ENCODE measurements at places on chromosomes 5 and 9.

- DNase-seq = no peak
Measured at GRCh38 chr5:109655841-109656240, 33.9 kb upstream of the MAN2A1 start.

GRCh38 chr5:178227138-178227659 lies 5.4 kb downstream of the PHYKPL start:
- no peak for DNase-seq

DNA sequence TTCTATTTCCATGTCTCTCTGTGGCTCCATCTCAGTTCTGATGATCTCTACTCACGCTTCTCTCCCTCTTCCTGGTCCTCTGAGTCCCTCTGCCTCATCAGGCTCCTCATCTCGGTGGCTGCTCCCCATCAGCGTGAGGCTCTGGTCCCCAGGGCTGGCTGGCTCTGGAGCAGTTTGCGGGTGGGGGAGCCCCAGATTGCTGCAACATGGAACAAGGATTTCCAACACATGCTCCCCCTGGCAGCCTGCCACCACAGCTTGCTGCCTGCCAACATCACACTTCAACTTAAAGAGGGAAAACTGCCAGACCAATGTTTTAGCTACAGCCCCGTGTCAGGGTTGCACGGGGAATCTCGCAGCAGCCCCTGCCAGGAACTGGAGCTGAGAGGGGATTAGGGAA lies 77.2 kb upstream of the NEK6 start:
- DNase-seq = peak; percentile 90

DNA sequence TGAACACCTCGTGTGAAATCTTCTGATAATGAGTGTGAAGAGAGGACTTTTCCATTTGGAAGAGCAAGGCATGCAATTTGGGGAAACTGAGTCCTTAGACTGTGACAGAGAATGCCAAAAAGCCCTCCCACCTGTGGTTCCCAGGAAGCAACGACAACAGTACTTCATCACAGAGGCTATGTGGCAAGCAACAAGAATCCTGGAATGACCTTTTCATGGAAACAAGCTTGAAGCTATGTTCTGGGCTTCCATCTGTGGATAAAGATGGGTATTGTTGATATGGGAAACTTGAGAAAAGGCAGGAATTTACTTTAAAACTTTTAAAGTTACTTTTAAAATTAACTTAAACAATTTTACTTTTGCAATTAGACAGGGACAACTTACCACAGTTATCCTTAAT lies 131.2 kb upstream of the ANKH start:
- no peak for DNase-seq

- no peak for DNase-seq
Measured at GRCh38 chr5:127558273-127558672, 40.8 kb downstream of the PRRC1 start.
